ENCODE measurements at places on chromosomes 1 and 21. TPM values are rescaled to one million over a fixed set of nuclear protein-coding genes. Genes with fewer than 3 reads are reported as not detected.

Gene HPDL
- total RNA-seq, result 5.0 TPM

Gene C4BPA
- total RNA-seq, result not detected

Gene NBL1
- total RNA-seq, result 31.2 TPM

Gene SEMA6C
- total RNA-seq, result 3.8 TPM

Gene PRAMEF15
- total RNA-seq, result not detected

Gene ITLN2
- not detected for total RNA-seq

Gene S100A16
- not detected for total RNA-seq

Gene MYOG
- total RNA-seq, result not detected

Gene PTGER3
- total RNA-seq, result 0.14 TPM

Gene OR2T2
- total RNA-seq, result not detected

Gene HAO2
- total RNA-seq, result not detected

Gene UBL4B
- not detected for total RNA-seq

Gene NAV1
- 2.1 TPM for total RNA-seq

Gene RGS1
- total RNA-seq, result 19.9 TPM

Gene COL8A2
- total RNA-seq, result not detected

Gene LCE6A
- total RNA-seq, result not detected

Gene KHDRBS1
- total RNA-seq, result 157 TPM

Gene TIE1
- total RNA-seq, result not detected
